ENCODE measurements at places on chromosomes 6 and 20. TPM values are rescaled to one million over a fixed set of nuclear protein-coding genes. Genes with fewer than 3 reads are reported as not detected.
A peak's percentile ranks its signal among the peaks of the same experiment; 100 is the strongest.

DNA sequence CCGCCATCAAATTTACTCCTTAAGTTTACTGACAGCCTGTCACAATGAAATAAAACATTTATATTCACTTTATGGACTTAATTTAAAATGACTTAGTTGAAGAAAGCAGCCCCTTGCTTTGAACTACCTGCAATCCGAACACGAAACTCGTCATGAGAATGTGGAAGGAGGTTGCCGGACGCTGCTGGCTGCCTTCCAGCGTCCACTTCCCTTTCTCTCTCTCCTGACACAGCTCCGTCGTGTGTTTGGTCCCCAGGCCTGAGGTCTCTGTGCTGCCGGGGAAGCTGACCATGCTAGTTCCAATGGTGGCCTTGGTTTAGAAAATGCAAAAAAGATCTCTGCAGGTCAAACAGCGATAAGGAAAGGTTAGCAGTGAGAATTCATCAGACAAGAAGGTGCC, 519.7 kb downstream of the CDH26 start:
- no peak for DNase-seq

DNA sequence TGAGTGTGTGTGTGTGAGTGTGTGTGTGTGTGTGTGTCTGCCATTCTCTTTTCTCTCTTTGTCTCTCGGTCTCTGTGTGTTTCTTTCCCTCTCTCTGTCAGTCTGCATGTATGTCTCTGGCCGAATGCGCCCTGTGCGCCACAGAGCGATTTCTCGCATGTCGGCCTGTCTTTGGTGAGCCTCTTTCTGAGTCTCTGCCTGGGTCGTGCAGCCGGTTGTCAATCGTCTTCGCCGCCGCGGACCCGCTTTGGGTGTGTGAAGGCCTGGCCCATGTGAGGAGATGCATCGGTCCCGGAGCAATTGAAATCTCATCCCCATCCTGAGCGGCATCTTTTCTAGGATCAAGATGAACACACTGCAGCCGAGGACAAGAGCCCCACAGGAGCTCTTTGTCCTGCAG, 1567.2 kb upstream of the DEFB115 start:
- no peak for DNase-seq

DNA sequence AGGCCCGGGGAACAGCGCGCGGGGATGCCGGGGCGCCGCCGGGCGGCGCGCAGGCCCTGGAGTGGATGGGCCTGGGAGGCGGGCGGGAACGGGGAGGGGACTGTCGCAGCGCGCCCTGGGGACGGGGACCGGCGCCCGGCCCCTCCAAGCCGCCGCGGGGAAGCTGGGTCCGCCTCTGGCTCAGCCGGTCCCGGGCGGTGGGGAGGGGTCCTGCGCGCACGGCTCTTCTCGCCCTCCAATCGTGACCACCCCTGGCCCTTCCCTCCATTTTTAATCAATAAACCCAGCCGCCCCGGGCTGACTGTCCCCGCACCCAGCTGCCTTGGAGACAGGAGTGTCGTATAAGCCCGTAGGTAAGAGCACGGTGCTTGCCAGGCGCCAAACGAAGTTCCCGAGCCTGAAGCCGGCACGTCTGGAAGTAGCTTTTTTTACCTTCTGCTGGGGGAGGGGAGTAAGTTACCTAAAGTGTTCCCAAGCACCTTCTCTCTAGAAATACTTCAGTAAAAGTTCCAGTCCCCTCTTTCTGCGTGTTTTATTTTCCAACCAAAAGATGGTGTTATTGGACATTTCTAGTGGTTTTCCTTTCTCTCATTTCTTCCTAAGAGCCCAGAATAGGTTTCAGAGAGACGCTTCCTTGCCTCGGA, 780 bp upstream of the TAF4 start:
- DNase-seq, result peak; percentile 47

GRCh38 chr6:138491017-138491416, 8.3 kb downstream of the NHSL1 start:
- DNase-seq, result no peak

The LY6G6C gene
- not detected for total RNA-seq

The TAGAP gene
- total RNA-seq, result 245 TPM
